ENCODE measurements at places on chromosomes 7 and 10.

- no peak for DNase-seq
These were observed 2.8 kb downstream of the AGAP3 start for GRCh38 chr7:151088856-151089699.

GRCh38 chr7:152051968-152052367 is 26.5 kb downstream of the GALNT11 start:
- no peak for DNase-seq

- no peak for DNase-seq
These were observed 23.1 kb downstream of the PDE1C start for GRCh38 chr7:32047075-32047474.

DNA sequence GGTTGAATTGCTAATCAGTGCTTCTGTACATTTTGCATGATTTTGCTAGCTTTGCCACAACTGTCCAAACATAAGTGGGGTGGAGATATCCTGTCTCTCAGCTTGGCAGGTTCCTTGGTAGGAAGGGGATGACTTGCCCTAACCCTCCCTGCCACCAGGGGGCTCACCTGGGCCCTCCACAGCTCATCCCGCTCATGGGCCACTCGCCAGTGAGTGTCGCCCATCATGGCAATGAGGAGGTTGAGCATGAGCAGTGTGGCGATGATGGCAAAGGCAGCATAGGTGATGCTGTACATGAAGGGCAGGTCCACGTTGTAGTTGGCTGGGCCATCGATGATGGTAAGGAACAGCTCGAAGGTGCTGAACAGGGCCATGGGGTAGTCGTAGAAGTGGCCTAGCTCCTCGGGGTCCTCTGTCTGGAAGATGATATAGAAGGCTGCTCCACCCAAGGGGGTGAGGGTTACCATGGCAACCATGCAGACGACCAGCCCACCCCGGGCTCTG is 12.2 kb downstream of the TRPV6 start:
- no peak for DNase-seq

- no peak for DNase-seq
These were observed 11.7 kb downstream of the PRKRIP1 start for GRCh38 chr7:102407910-102408309.

DNA sequence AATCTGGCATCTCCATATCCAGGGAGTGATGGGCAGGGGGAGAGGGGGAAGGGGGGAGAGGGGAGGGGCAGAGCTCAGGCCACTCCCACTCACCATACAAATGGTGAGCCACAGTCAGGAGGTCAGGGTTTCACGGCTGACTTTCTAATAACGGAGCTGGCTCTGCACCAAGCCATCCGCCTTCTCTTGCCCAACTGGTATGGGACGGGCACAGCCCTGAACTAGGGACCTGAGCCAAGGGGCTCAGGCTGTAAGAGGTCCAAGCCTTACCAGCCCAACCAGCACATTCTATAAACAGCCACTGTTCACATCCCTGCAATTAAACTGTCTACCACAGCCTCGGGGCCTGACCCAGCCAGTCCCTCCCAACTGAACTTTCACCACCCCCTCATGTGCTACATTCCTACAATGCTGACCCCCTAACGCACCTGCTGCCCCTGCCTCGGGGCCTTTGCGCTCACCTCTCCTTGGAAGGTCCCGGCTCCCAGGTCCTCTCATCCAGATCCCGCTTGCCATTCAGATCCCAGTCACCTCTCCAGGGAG is 32.5 kb downstream of the RGS10 start:
- DNase-seq: no peak

GRCh38 chr7:140674899-140675701 is 2.4 kb downstream of the ADCK2 start:
- DNase-seq: no peak

- no peak for DNase-seq
These were observed 673.9 kb upstream of the GALNT17 start for GRCh38 chr7:70457883-70458680.

GRCh38 chr10:119832951-119833350 is 39.7 kb downstream of the MCMBP start:
- DNase-seq: no peak

- no peak for DNase-seq
These were observed 43.3 kb upstream of the EZH2 start for GRCh38 chr7:148927123-148928045.

- DNase-seq: no peak
These were observed 65.3 kb upstream of the MDFIC start for GRCh38 chr7:114856625-114857024.

DNA sequence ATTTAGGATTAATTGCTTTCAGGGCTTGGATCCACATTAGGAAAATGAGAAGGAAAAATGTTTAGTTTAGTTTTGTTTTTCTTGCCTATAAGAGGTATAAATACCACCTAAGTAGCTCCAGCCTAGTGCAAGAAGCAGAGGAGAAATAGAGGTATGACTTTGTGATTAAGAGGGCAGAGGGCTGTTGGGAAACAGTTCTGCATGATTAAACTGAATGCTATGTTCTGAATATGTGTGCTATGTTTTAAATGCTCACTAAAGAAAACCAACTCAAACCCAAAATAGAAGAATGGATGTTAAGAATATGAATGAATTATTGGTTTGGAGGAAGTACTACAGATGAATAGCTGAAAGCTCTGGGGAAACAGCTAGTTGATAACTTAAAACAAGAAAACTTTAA is 7.6 kb downstream of the CALCR start:
- no peak for DNase-seq

DNA sequence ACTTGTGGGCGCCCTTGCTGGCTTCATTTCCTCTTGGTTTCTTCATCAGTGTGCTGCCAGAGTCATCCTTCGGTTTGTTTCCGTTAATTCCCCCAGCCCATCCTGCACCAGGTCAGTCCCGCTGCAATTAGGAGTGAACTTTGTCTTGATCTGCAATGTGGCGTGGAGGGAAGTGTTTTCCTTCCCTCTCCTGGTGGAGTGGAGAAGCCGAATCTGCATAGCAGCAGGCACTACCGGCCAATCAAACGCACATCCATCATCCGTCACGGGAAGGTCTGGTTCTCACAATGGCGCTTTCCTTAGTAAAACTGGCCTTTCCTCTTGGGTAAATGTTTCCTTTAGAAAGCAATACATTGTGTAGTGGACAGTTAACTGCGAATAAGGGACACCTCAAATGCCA is 337.5 kb downstream of the CXCL12 start:
- no peak for DNase-seq

- no peak for DNase-seq
These were observed 171.8 kb downstream of the NXPH1 start for GRCh38 chr7:8605221-8605620.

DNA sequence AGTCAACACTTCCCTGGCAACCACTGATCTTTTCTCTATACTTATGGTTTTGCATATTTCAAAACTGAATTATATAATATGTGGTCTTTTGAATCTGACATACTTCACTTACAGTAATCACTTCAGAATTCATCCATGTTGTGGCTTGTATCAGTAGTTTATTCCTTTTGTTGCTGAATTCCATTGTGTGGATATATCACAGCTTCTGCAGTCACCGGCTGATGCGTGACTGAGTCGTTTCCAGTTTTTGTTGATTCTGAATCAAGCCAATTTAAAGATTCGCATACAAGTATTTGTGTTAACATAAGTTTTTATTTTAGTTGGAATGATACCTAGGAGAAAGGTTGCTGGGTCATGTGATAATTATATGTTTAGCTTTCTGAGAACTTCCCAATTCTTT is 672.5 kb upstream of the ANKRD30A start:
- no peak for DNase-seq

GRCh38 chr7:134995239-134996096 is 9.2 kb downstream of the AGBL3 start:
- DNase-seq: peak; percentile 38

GRCh38 chr7:48046458-48046857 is 11.1 kb downstream of the C7orf57 start:
- DNase-seq: peak; percentile 64

DNA sequence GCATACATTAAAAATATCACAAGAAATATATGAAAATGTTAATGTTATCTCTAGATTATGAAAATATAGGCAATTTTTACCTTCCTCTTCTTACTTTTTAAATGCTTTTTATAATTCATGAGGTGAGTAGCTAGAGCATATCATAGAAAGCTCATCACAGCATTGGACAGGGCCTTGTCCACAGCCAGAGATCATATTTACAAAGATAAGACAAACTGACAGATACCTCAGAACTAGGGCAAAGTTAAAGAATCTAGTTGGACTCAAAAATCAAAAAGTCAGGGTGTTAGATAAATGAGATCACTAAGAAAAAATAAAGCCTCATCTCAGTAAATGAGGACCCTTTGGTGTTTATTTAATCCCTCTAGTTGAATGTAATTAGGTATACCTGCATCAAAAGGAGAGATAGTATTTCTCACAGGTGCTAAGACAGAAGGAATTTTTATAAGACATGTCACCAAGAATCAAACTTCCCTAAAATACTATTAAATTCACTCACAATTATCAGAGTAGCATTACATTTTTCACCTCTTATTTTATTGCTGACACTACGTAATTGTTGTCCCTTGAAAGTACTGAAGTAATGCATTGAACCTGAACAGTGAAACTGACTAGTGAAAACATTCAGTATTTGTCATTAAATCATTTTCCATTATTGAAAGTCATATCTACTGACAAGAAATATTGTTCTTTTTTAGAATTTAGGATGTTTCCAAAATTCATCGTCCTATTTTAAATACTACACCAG is 25.6 kb downstream of the CFAP69 start:
- no peak for DNase-seq

Data from T-cell (primary cell).